ENCODE measurements at places on chromosomes 7 and 10.
A peak's percentile ranks its signal among the peaks of the same experiment; 100 is the strongest.

GRCh38 chr7:90655566-90655965 lies 59.4 kb downstream of the CDK14 start:
- peak; percentile 71 for DNase-seq

- DNase-seq, result no peak
Measured at GRCh38 chr7:35694161-35694783, 663 bp downstream of the HERPUD2 start.

- DNase-seq, result peak; percentile 12
Measured at GRCh38 chr7:104156842-104157277, 51.0 kb downstream of the ORC5 start.

- DNase-seq, result no peak
Measured at GRCh38 chr10:77492368-77492994, 145.1 kb downstream of the KCNMA1 start.

GRCh38 chr10:102741726-102742237 lies 2.0 kb upstream of the WBP1L start:
- DNase-seq, result no peak

DNA sequence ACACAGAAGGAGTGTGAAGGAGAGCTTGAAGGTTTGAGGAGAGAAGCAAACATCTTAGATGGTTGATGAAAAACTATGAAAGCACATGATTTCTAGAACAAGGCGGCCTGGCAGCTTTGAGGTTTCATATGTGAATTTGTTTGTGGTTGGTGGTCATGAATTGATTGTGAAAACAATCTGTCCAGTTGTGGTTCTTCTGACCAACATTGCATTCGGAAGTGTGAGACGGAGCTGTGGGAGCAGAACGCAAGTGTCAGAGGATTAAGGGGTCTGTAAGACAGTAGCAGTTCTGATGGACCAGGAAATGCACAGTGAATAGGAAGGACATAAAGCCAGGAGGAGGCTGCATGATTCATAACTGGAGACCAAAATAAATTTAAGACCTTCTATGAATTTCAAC lies 594.6 kb downstream of the NXPH1 start:
- DNase-seq, result no peak

GRCh38 chr7:11300241-11300640 lies 326.6 kb downstream of the PHF14 start:
- DNase-seq, result no peak

DNA sequence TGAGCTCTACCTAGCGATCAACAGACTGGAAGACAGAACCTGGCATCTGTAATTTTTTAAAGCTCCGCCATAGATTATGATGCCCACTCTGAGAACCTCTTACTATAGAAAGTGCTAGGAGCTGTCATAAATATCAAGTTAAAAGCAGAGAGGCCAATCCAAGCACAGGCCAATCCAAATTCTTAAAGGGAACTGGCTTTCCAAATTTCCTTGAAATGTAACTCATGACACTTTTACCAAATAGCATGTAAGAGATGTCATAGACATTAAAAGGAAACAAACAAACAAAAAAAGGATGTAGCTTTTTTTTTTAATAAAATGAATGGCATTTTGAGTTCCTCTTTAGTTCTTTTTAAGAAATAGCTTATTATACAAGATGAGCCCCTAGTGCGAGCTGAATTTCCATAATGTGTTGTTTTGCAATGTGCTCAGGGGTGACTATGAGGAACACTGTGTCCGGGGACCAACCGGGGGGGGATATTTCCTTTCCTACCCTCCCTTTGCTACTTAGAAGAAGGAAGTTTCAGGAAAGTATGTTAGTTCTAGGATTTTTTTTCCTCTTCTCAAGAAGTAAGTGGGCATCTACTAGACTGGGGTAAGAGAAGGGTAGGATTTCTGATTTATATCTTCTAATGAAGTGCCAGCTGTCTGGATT lies 23.7 kb upstream of the MRC1 start:
- no peak for DNase-seq

Measured in AG04449 (cell line).